ENCODE measurements at places on chromosomes 13 and 19.

DNA sequence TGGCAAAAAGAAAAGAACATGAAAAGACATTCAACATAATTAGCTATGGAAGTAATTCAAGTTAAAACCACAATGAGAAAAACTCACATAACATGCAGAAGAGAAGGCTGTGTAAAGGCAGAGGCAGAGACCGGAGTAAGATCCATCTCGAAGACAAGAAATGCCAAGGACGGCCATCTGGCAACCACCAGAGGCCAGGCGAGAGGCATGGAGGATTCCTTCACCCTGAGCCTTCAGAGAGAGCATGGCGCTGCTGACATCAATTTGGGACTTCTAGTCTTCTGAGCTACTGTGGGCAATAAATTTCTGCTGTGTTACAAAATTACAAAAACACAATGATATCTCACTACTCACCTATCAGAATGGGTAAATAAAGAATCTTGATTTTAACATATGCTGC, 381.0 kb downstream of the TSHZ3 start:
- DNase-seq, result no peak

DNA sequence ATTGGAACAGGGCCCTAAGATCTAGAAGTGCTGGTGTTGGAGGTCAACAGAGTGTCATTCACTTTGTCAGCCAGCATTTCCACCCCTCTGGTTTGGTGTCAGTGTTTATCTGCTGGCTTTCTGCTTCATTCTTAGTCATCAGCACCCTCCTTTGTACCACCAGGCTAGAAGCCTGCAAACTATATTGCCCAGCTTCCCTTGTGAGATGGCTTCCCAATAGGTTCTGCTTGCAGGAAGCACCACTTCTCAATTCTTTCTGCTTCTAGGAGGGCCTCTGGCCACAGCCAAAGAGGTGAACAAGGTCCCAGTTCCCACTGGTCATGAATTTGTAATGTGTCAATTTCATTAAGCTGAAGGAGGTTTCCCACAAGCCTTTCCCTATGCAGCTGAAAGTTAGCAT, 36.4 kb upstream of the CALM3 start:
- DNase-seq, result no peak

DNA sequence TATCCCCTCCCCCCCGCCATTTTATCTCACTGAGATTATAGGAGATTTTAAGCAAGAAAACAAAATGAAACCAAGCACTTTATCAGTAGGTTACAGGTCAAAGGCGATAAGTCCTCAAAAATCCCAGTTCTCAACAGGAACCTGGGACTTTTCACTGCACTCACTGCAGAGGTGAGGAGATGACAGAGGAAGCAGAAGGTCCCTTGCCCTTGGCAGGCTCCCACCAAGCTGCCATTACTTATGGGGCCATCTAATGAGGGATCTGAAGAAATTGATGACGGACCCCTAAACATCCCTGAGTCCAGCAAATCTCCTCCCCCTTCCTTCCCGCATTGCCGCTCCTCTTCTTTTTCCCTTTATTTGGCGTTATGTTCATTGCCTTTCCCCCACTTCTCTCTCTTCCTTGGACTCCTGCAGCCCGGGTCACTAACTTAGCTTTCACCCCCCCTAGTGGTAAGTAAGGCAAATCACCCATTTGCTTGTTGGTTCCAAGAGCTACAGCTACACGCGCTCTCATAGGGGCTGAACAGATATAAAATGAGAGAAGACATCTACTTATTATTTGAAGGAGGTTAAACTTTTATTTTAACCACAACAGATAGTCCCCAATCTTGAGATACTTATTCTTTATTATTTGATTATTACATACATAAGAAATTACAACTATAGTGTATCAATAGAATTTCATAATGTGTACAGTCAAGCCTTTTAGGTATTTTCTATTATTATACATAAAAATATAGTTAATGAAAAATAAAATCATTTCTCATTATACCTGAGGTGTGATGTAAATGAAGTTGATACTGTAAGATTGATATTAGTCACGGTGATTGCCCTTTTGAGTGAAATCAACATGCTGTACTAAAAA, 52.0 kb upstream of the ARGLU1 start:
- DNase-seq, result no peak

DNA sequence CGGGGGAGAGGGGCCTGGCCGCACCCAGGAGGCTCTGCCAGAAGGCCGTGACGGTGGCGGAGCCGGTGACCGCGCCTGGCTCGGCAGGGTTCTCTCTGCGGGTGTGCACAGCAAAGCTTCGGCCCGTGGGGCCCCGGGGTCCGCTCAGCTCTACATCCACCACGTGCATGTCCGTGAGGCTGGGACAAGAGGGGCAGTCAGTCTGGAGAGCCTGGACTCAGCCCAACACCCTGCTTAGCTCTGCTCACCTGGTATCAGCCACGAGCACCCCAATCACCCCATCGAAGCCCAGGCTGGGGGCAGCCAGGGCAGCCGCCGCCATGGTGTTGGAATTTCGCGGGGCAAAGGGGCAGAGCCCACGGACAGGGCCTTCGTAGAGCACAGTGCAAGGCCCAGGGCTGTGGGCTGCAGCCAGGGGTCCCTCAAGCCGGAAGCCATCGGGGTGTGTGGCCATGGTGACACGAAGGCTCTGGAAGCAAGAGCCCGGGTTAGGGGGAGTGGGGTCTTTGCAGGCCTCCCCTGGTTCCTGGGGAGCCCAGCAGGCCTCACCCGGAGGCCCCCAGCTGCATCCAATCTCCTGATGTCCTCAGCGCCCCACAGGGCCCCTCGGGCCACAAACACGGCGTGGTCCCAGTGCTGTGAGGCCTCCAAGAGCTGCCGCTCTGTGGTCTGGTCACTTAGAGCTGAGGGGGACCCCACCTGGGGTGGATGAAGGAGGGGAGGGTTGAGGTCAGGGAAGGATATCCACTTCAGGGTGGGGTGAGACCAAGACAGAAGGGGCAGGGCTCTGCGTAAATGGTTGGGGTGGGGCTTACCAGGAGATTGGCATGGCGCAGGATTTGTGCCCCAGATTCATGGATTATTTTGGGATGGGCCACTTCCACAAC, 1.4 kb downstream of the ASPDH start:
- DNase-seq, result no peak

DNA sequence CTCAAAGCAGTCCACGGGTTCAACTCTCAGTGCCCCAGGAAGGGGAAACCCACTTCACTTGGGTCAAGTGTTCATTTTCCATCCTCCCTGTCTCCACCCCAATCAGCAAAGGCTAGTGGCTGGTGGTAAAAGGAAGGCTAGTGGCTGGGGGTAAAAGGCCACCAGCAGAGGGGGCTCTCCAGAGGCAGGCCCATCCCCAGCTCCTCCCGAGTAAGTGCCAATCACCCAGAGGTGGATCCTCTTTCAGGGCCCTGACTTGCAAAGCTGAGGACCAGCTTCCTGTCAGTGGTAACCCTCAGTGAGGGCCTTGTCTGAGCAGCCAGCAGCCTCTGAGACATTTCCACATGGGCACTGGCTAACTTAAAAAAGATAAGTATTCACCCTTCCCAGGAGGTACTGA, 22.0 kb upstream of the TPT1 start:
- no peak for DNase-seq

All from thoracic aorta (tissue), 2 donors.